ENCODE measurements at places on chromosomes 1 and 21.

DNA sequence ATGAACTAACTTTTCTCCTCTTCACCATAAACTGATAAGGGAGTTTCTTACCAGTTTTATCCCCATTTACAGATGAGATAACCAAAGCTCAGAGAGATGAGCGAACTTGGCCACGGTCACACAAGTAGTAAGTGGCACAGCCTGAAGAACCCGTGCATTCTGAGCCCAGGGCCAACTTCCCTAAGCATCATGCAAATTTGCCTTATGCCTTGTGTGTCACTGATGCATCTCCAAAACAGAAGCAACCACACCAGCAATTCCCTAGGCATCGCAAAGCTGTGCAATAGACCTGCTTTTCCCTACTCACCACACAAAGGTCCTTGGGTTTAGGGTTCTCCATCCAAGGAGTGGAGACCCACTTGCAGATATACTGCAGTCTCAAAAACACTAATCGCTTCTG, 304.5 kb upstream of the KAZN start:
- DNase-seq = no peak

GRCh38 chr21:46393451-46393940, 65.2 kb upstream of the DIP2A start:
- no peak for DNase-seq

DNA sequence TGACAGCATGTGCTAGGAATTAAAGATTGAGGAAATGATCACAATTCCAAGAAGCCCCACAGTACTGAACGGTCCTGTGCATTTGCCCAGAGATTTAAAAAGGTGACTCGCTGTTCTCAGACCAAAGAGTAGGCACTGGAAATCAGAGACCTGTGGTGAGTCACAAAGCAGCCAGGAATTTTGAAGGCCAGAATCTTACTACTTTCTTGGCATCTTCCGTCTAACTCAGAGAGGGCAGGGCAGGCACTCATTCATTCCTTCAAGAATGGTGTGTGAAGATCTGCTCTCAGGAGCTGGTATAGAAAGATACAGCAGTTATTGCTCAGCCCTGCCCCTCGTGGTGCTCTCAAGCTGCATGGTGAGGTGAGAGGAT, 57.9 kb downstream of the BRINP2 start:
- DNase-seq = no peak

DNA sequence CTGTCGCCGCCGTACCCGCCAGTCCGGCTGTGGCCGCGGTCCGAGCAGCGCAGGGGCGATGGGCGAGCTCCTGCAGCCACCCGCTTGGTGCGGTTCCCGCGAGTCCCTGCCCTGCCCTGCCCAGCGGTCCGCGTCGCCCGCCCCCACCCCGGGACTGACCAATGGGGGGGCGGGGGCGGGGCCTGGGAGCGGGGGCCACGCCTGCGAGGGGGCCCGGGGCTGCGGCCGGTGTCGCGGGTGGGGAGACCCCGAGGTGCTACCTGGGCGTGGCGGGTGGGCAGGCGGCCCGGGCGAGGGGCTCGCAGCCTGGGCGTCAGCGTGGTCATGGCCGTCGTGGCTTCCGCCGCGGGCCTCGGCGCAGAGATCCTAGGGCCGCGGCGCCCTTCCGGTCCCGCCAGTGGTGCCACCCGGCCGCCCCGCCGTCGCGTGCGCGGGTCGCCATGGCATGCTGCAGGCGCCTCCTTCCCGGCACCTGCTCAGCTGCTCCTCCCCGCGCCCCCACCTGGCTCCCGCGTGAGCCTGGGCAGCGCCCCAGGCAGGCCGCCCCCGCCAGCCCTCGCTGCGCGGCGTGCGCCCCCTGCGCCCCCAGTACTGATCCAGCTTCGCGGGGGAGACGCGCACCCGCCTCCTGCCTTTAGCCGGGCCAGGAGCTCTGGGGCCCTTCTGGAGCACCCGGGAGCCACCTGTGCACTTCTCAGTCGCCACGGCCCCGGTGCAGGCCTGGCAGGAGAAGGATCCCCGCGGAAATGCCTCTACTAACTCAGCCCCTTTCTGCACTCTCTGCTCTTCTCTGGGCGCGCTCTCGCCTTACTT, at the start of gene BMP8B:
Gene BMP8B (minus strand): TSS at position 108 of the 813 bp plus-strand sequence. CDS start 380 bp downstream, outside the sequence.
- peak; percentile 30 for DNase-seq

- DNase-seq = peak; percentile 66
These were observed 286.3 kb upstream of the C1orf105 start for GRCh38 chr1:172134087-172134731.

GRCh38 chr1:221708987-221709386, 32.9 kb downstream of the DUSP10 start:
- DNase-seq = peak; percentile 54

- DNase-seq = no peak
These were observed 11.8 kb downstream of the PSEN2 start for GRCh38 chr1:226882187-226882586.

- no peak for DNase-seq
These were observed 1352.0 kb upstream of the B3GALT2 start for GRCh38 chr1:194538453-194538852.

DNA sequence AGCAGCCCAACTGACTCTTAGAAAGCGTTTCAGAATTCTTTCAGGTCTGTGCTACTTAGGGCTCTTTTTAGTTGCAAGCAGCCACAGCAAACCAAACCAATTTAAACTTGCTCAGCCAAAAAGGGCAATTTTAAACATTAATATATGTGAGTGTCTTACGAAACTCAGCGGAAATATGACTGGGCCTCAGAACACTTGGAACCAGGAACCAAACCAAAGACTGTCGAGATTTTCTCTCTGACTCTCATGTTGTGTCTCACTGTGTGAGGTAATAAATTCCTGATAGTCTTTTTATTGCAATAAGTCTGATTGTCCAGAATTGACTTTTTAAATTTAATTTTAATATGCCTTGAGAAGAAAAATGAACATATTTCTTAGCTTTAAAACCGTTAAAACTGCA, 122.3 kb downstream of the SYF2 start:
- DNase-seq = no peak

- no peak for DNase-seq
These were observed 10.1 kb downstream of the JAM2 start for GRCh38 chr21:25649146-25649545.

DNA sequence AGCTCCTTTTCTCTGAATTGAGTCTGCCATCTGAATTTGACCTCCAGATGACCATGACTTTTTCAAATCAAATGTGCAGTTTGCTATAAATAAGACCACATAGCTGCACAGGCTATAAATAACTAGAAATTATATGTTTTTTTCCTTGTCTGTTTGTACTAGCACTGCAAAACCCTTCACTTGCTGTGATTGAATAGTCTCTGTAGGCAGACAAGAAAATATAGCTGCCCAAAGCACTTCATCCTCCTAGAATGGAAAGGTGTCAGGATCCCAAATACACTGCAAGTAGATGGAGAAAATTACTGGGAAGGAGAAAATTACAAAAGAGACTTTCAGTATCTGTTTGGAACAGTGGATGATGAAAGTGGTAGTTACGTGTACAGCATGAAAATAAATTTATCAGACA, 175.8 kb downstream of the APP start:
- no peak for DNase-seq

GRCh38 chr1:77513839-77514763, 168.4 kb downstream of the ZZZ3 start:
- no peak for DNase-seq

DNA sequence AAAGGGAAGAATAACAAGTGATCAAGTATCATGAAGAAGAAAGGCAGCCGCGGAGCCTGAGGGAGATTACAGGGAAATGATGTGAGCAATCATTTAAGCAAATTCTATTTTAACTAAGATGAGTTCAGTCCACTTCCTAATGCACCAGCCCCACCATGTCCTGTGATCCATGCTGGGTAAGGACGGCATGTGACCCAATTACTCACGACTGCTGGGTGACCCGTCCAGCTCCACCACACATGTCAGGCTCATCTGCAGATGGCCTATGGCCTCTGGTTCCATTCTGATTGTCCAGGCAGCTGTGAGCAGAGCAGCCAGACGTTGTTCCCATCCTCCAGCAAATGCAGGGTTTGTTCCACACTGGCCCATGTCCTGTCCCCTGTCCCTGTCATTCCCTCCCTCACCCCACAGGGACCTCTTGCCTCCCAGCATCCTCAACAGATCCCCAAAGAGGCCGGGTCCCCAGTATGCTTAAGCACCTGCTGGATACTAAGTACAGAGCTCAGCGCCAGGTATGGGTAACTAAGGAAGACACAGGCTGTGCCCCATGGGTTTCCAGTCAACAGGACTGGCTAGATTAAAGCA, 87.9 kb downstream of the MATN1 start:
- DNase-seq = no peak

DNA sequence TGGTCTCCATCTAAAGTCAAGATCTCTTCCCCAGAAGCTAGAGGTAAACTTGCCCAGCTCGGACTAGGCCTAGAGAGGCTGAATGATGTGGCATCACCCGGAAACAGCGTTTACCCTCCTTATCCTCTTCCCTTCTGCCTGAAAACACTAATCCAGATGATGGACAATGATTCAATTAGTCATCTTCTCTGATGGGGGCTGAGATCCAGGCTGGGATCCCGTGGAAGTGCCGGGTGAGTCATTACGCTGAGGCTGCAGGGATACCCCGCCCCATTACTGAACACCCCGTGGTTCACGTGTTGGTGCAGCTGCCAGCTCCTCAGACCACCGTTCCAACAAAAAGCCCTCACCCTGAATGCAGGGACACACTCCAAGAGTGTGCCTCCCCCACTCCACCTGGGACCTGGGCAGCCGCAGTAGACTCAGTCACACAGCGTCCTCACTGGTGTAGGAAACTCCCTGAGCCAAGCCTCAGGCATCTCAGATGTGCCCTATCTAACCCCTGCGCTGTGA, 2.0 kb downstream of the S100A6 start:
- DNase-seq = peak; percentile 36

GRCh38 chr1:210662291-210663050, 333.8 kb downstream of the HHAT start:
- DNase-seq = no peak

DNA sequence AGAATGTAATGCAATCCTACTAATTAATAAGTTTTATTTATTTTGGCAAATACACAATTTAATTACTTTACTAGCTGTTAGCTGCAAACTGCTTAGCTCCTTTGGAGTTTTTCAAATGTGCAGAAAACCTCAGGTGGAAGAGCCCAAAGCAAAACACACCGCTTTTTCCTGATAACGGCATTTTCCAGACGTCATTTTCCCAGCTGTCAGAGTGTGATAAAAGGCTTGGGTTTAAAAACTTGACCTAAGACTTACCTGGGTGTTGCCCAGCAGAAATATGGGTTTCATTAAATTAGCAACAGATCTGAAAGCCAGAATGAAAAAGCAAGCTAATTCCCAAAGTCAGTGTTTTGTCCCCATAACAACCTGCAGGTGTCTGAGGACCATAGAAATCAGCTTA, 204.0 kb upstream of the HMCN1 start:
- DNase-seq = no peak

DNA sequence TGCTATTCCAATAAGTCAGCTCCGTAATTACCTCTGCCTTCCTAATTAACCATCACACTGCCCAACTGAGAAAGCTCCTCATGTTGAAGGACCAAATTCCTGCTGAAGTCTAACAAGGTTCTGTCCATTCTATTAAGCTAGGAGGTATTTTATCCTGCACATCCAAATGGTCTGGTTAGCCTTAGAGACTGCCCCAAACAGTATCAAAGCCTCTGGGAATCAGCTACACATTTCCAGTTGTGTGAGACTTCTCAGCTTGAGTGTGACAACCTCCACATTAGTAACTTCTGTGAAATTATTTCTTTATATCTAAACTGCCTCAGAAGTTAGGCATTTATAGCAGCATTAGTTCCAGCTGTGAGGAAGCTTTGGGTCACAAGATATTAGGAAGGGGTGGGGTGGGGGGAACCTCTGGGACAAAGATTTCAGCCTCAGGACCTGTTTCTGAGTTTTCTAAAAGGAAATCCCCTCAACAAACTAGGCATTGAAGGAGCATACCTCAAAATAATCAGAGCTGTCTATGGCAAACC, 150.5 kb upstream of the DUSP10 start:
- DNase-seq = no peak

DNA sequence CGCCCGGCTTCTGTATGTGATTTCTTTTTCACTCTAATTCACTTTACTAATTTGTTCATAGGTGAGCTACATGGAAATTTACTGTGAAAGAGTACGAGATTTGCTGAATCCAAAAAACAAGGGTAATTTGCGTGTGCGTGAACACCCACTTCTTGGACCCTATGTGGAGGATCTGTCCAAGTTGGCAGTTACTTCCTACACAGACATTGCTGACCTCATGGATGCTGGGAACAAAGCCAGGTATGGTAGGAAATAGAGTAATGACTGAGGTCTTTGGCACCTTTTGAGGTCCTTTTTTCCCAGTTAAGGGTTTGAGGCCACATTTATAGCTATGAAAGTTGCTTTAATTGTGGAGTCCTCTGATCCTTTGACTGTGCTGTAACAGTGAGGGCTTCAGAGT, 56.9 kb downstream of the KIF1B start:
- no peak for DNase-seq

GRCh38 chr1:167676205-167676915, 45.4 kb upstream of the MPZL1 start:
- no peak for DNase-seq

GRCh38 chr1:235783148-235783776, 83.4 kb downstream of the LYST start:
- peak; percentile 31 for DNase-seq

GRCh38 chr1:39081271-39082009, 55.3 kb downstream of the NDUFS5 start:
- DNase-seq = no peak

- no peak for DNase-seq
These were observed 64.2 kb downstream of the MEF2D start for GRCh38 chr1:156436141-156437036.

DNA sequence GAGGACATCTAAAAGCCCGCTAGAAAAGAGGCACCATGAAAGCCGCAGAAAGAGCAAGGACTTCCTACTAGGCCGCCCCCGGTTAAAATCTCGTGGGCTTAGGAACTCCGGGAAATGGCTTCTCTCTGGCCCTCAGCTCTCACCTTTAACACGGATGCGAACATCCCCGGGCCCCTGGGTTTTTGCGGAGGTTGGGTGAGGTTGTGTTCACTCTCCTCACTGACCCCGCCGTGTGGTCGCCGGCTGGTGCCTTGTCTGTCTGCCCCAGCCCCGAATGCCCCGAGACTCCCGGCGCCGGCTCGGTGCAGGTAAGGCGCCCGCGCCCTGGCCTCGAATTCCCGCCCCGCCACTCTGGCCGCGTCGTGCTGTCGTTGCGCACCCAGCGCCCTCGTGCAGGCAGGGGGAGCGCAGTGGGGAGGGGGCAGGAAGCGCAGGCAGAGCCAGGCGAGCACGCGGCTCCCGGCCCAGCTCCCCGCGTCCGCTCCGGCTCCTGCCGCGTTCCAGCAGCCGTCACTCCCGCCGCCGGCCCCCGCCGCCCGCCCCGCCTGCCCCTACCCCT, at the start of gene SHISAL2A:
Gene SHISAL2A (plus strand): TSS at position 437 of the 559 bp plus-strand sequence. CDS start 326 bp downstream, outside the sequence.
- DNase-seq = peak; percentile 38

GRCh38 chr1:82226186-82226505, 425.4 kb downstream of the ADGRL2 start:
- no peak for DNase-seq

GRCh38 chr21:41926117-41926806, 27.6 kb downstream of the C2CD2 start:
- DNase-seq = peak; percentile 64

Measured in activated CD4-positive, alpha-beta T cell treated with anti-CD3 and anti-CD28 coated beads, Interleukin-2, Interleukin-4, amounts not matched to agents 100 ng/mL and 50 ng/mL, durations not matched to agents 16 hours and 8 hours (primary cell).